ENCODE measurements at places on chromosomes 11 and 22.

DNA sequence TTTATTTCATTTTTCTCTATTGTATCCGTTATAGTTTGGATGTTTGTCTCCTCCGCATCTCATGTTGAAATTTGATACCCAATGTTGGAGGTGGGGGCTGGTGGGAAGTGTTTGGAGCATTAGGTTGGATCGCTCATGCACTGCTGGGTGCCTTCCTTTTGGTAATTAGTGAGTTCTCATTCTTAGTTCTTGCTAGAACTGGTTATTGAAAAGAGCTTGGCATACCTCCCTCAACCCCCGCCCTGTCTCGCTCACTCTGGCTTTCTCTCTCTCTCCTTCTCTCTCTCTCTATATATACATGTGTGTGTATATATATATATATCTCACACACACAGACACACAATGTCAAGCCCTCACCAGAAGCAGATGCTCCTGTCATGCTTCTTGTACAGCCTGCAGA lies 978.7 kb downstream of the DLG2 start:
- DNase-seq, result no peak

DNA sequence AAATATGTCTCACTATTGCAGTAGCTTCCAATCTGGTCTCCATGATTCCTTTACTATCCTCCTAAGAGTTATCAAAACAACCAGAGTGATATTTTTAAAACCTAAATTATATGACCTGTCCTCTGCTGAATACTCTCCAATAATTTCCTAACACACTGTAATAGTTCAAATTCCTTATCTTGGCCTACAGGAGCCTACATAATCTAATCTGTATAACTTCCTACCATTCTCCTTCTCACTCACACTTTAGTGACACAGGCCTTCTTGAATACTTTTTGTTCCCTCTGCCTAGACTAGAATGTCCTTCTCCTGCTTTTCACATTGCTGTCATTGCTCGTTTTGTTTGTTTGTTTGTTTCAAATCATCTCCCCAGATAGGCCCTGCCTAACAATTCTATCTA lies 9.4 kb downstream of the FHIP1B start:
- no peak for DNase-seq

- no peak for DNase-seq
These were observed 44.7 kb upstream of the MTMR2 start for GRCh38 chr11:95968585-95968984.

DNA sequence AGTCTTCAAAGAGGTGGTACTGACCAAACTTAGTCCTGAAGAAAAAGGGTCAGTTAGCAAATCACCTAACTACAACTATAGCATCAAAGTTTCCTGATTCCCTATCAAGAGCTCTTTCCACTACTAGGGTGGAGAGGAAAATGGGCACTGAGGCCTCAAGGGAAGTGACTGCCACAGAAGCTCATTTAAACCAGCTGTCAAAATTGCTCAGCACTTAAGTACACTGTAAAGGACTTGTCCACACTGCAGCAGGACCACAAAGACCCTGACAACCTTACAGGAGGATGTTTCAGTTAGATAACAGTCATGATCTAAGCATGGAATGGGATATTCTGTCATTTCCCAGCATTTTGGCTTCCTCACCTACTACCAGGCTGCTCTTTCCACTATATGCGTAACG lies 33.0 kb downstream of the FAM168A start:
- DNase-seq, result no peak

DNA sequence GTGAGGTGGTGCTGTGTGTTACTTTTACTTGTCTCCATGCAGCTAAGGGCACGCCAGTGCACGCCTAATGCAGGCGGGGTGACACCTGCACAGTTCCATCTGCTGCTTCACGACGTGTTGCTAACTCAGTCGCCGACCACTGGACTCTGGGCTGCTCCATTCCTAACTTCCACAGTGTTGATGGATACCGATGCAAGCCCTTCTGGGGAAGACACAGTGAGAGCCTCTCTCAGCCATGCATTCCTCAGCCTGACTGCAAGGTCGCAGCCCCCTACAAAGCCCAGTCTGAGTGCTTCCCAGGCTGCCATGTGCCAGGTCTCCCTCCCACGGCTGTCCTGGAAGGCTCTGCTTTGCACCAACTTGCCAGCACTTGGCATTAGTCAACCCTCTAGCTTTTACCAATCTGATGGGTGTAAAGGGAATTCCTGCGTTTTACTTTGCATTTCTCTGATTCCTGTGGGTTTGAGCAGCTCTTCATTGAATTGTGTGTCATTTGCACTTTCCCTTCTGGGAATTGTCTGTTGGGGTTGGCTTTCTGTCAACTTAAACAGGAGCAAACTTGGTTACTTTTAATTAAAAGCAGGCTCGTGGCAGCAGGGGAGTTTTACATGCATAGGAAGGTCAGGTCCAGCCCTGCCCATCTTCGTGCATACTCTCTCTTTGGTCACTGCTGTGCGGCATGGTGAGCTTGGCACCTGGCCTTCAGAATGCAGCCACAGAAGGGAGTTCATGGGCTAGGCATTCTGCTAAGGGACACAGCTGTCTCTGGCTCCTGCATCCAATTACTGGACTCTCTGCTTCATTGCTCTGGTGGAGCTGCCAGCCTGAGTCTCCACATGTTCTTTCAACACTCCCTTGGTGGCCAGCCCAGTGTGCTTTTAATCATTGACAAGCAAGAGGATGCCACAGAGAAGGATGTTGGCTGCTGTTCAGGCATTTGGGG lies 34.6 kb upstream of the SHANK2 start:
- DNase-seq, result no peak

Measured in NCI-H2107 (cell line).